ENCODE measurements at places on chromosomes 3 and 15. TPM values are rescaled to one million over a fixed set of nuclear protein-coding genes. Genes with fewer than 3 reads are reported as not detected.

ZNF660 gene
- total RNA-seq = 2.2 TPM

TEX9 gene
- total RNA-seq = 1.6 TPM

DNA sequence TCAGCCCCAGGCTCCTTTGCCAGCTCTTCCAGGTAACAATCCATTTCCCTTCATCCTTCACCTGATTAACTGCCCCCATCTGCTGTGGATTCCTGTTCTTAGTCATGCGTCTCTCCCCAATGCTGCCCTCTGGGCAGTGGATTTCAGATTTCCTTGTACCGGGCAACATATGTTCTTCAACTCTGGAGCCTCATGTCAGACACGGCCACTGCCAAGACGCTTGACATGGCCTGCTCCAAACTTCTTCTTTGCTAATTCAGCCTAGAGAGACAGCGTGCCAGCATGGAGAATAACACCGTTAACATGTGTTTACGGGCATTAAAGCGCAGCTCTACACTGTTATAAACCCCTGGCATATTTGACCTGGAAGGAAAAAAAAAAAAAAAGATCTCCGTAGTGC is 1035.1 kb upstream of the NR2F2 start:
- DNase-seq = no peak

DNA sequence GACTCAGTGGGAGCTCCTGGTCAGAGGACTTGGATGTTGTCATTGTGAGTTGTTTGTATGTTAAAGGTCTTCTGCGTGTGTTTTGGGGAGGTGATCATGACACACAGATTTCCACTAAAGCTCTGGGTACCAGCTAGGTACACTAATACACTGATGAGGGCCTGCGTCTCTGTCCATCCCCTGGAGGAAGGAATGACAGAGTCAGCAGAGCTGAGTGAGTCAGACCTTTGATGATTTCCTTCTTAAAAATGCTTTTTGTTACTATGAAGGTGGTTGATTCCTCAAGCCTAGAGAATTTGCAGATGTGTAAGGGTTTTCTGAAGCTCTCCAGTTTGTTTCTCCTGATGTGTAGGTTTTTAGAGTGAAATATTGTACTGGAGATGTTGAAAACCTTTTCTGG is 424.1 kb upstream of the TPM1 start:
- no peak for DNase-seq

DNA sequence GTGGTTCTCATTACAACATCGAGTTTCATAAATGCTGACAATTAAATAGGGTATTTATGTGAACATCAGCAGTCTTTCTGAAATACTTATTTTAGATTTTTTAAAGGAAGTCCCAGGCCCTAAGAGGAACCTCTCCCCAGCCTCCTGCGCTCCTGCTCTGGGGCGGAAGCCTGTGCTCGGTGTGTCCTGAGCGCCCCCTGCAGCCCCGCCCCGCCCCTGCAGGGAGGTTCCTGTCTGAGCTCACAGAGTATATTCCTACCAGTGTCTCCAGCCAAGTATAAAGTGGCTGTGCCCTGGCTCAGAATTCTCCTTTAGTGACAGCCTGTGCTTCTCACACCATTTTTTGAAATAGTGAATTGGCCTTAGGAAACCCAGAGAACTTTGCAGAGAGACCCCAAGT is 567.9 kb downstream of the GOLGA6L6 start:
- DNase-seq = peak; percentile 60

- DNase-seq = no peak
These were observed 18.5 kb downstream of the CPNE4 start for GRCh38 chr3:132016061-132017041.

DNA sequence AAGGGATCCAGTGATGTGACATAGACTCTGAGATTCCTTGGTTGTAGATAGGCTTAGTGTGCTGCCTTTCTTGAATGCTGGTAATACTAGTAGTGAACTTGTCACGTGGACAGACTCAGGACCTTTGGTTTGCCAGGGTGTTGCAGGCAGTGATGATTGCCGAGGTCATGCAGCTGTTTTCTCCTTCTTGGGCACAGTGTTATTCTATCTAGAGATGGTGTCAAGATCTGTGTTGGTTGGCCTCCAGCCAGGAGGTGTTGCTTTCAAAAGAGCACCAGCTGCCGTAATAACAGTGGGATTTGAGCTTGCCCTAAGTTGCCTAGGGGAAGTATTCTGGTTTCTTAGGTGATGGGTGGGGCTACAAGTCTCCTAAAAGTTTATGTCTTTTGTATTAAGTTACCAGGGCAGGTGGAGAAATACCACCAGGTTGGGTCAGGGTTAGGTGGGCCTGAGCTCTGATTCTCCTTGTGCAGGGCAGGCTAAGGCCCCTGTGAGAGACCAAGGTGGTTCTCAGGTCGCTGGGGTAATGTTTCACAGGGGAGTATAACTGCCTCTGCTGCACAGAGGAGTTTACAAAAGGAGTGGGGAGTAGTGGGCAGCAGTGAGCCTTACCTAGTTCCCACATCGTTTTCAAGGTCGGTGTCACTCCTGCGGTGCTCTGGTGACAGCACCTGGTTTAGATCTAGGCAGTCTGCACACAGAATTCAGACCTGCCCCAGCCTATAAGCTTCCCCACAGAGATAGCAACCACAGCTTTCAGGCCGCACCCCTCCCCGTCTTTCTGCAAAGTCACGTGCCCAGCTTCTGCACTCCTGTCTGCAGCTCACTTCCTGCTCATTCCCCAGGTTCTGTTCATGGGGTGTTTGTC is 350.3 kb downstream of the DOCK3 start:
- DNase-seq = no peak

DNA sequence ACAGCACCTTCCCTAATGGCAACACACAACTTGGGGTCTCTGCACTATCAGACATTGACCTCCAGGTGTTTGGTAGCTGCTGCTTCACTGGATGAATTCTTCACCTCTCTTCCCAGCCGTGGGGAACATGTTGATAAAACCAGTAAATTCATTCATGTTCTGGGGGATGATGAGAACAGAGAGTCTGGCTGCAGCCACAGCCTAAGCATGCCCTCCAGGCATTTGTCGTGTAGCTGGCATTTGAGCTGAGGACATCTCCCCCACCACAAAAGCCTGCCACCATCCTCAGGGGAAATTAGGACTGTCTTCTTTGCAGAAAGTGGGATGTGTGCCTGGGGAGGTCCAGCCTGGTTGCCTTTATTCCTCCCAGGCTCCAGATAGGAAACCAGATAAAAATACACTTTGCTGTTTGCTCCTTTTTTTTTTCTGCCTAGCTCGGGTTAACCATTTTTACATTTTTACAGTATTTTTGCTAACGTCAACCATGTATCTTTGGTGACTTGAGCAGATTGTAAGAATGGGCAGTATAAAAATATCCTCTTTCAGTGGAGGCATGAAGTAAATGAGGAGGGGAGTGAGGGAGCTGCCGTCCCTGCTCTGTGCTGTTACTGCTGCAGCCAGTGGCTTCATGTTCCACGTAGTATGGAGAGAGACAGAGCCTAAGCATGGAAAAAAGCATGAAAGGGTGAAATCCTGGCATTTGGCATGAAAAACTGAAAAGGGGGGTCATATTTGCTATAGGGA is 444.0 kb downstream of the EPHB1 start:
- no peak for DNase-seq

DNA sequence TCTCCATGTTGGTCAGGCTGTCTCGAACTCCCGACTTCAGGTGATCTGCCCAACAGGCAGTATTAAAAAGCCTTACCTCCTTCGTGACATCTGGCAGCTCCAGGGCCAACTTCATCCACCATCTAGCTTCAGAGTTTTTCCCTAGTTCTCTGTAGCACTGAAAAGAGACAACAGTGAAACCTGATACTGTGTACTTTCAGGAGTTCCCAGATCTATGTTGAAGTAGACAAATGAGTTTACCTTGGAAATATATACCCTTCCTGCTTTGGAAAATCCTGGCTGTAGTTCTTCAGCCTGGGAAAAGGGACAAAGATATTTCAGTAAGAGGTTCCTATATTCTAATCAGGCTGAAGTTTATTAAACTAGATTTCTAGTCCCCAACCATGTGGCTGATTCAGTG is 18.0 kb downstream of the RMDN3 start:
- no peak for DNase-seq

GRCh38 chr15:34783431-34783830 is 11.9 kb downstream of the ACTC1 start:
- DNase-seq = no peak

DNA sequence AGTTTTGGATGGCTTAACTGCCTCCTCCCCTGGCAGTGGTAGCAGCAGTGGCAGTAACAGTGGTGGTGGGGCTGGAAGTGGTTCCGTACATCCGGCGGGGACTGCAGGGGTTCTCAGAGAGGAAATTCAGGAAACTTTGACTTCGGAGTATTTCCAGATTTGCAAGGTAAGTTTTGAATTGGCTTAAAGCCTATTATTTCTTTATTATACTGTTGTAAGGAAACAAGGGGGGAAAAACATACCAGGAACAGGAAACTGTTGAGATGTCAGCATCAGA is 1.5 kb downstream of the STXBP5L start:
- DNase-seq = no peak

DNA sequence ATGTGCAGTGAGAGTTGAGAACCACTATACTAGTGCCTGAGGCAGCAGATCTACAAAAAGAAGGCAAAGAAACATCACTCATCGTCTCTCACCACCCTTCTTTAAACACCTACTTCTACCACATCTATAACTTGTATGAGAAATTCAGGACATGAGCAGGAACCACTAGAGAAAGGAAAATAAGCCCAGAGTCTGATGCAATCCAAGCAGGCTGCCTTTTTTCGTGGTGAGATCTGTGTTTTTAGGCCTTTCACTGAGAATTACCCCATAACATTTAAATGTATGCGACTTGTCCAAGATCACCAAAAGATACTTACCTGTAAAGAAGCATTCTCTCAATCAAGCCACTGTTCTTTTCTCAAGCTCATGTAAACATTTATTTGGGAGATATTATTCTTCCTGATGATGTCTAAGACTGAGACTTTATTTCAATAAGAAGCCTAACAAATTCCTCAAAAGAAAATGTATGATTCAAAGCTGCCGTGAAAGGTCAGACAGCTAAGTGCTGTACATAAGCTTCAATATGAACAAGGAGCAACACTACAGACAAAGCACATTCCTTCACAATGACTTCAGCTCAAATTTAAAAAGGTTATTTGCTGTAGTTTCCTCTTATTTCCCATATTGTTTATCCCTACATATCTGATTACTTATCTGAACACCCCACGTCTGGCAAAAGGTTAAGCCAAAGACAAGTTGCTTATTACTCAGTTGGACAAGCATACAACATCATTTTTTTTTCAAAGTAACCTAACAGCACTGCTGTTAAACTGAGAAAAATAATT is 16.5 kb downstream of the SPICE1 start:
- DNase-seq = no peak

- DNase-seq = peak; percentile 71
These were observed 17.8 kb downstream of the FLNB start for GRCh38 chr3:58025837-58026569.

DNA sequence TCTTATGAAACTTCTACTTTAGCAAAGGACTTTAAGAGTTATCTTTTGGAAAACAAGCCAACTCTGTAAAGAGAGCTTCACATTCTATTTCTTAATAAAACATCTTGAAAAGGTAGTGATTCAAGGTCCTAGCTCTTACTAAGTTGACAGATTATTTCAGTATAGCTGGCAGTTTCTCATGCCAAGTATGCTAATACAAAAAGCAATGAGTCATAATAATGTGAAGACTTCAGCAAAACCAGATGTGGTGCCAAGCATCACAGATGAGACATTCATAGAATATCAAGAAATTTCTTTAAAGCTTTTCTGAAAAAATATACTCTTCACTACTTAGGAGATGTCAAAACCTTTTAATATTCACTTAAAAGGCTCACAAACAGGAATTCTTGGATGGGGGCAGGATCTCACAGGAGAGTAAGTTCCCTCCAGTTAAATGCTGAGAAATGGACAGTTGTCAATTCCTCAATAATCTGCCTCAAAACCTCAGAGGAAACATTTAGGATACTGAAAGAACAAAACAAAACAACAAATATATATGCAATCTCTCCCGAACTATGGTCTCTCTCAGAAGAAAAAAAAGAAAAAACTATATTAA is 45.6 kb downstream of the DCBLD2 start:
- no peak for DNase-seq

DNA sequence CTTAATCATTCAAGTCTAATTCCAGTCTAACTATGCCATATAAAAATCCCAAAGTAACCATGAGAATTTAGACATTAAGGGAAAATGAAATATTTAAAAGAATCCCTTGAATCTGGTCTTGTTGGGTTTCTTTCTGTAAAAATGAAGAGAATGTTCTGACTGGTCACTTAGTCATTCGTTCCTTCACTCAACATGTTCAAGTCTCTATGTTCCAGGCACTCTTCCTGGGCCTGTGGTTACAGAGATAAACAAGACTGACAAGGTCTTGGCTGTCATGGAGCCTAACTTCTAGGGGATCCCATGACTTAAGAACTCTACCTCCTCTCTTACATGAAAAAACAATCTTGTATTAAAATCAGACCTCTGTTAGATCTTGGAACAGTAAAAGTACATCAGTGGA is 638.6 kb upstream of the TBL1XR1 start:
- no peak for DNase-seq

- no peak for DNase-seq
These were observed 219.2 kb upstream of the GOLGA6L4 start for GRCh38 chr15:84016371-84016770.

GRCh38 chr15:98138910-98139309 is 178.4 kb downstream of the ARRDC4 start:
- no peak for DNase-seq
